ENCODE measurements at places on chromosomes 11 and 22. TPM values are rescaled to one million over a fixed set of nuclear protein-coding genes. Genes with fewer than 3 reads are reported as not detected.

Gene SEPTIN3
- 0.38 TPM for total RNA-seq

Gene MFNG
- total RNA-seq: 204 TPM

Gene FBLN1
- 0.30 TPM for total RNA-seq

Gene GRM5
- not detected for total RNA-seq

Gene OTOG
- not detected for total RNA-seq

Gene RAB38
- total RNA-seq: 21.0 TPM

Gene BCO2
- 0.41 TPM for total RNA-seq

Gene CATSPER1
- not detected for total RNA-seq

DNA sequence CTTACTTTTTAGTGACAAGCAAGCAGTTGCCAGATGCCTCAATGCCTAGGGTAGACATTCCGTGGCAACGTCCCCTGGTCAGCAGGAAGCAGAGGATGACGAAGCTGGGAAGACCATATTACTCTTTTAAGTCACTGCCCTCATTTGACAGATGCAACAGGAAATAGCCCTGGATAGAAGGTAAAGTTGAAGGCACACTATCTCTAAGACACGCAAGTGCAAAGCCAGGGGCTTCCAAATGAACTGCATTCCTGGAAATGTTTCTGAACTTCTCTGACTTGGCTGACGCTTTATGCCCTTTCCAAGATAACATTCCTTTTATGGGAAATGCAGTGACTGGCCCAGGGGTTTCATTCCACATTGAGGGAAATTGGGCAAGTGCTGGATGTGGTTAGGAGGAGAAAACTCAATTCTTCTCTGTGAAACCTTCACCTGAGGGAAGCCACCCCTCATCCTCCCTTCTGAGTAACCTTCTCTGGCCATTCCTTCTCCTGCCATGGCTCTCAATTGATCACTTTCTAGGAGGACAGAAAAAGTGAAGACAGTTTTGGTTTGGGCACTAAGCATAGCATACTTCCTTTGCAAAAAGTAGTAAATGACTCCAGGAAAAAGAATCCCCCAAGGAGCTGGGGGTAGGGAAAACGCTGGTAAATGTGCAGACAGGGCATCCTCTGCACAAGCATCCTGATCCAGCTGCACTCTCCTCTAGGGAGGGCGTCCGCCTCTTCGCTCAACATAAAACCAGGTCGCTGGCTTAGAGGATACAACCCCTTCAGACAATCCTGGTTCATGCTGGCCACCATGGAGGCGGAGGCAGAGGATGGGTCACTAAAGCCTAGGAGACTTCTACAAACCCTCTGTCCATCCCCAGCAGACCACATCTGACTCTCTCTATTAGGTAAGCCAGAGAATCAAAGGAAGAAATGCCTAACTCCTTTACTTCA lies 14.5 kb downstream of the PCSK7 start:
- no peak for DNase-seq

- DNase-seq: no peak
Observed at GRCh38 chr11:1884303-1884700, 7.4 kb downstream of the PRR33 start.

GRCh38 chr11:94002226-94002625 lies 18.9 kb upstream of the HEPHL1 start:
- DNase-seq: no peak

DNA sequence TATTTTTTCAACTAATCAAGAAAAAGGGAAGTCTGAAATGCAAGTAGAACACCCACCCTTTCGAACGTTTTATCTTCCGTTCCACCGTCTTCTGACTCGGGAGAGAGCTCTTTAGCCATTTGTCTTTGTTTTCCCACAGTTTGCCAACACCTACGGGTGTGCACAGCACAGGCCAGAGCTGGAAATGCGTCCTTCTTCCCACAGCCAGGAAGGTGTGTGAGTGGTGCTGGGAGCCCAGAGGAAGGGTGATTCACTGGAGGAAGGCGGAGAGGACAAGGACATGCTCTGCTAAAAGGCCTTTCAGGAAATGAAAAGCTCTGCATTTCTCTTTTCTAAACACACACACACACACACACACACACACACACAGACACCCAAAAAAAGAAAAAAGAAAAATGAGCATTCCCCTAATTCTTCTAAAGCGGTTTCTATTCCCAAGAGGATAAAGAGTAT lies 18.5 kb downstream of the ENDOD1 start:
- DNase-seq: no peak

DNA sequence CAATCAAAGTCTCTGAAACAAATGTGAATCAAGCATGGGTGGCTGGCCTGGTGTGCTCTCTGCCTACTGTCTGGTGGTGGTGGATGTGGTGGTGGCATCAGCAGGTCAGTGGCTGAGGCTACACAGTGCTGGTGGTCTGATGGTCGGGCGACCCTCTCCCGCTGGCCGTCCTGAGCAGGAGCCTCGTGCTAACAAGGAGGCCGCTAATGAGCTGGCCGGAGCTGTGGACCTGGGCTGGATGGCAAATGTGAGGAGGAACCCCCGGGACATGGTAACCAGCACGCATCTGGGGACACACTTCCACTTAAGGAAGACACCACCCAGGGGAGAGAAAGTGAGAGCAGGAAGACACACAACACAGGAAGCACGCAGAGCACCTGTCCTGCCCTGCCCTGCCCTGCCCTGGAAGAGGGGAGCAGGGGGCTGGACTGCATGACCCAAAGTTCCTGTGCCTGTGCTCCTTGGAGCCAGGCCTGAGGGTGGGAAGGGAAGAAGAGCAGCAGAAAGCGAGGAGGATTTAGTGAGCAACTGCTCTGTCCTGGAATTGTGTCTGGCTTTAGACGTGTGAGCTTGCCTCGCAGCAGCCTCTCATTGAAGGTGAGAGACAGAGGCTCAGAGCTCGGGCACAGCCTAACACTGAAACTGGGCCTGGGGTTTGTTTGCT lies 23.7 kb downstream of the SLC37A2 start:
- no peak for DNase-seq

- DNase-seq: no peak
Observed at GRCh38 chr11:128626913-128627665, 39.7 kb upstream of the ETS1 start.

GRCh38 chr22:49291781-49292180 lies 535.9 kb downstream of the BRD1 start:
- no peak for DNase-seq

DNA sequence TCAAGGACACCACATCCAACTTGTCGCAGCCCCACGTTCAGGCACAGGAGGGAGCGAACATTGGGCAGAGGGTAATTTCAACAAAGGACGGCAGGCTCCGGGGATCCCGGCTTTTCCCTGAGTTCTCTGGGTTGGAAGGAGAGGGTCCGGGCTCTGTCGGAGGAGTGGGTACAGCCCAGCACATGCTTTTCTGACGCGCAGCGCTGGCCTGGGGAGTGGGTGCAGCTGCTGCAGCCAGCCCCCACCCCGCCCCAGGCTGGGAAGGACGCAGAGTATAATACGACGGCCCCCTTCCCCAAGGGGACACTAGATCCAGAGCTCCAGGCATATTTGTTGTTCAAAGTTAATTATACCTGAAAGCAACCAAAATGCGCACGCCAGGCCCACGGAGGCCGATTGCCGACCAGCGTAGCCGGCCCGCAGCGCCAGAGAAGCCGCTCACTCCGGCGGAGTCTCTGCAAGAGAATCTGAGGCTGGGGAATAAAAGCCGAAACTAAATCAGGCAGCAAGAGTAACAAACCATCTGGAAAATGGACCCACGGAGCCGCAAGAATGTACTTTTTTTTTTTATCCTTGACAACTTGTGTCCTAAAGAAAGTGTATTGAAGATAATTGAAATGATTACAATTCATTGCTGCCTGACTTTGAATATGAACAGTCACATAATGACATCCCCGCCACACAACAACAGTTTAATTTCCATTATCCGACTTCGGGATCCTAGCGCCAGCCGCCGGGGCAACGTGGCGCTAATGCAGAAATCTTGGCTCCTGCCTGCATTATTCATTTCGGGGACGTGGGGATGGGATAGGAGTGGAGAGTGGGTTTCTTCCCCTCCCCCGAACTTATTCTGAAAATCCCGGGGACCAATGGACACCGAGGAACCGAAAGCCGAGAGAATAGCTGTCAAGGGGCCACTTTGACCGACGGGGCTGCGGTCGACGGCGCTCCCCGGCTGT lies 14.0 kb upstream of the PAX6 start:
- DNase-seq: no peak

GRCh38 chr11:133198438-133198837 lies 333.9 kb downstream of the OPCML start:
- DNase-seq: no peak

- no peak for DNase-seq
Observed at GRCh38 chr22:31995807-31996206, 47.3 kb upstream of the SLC5A1 start.

DNA sequence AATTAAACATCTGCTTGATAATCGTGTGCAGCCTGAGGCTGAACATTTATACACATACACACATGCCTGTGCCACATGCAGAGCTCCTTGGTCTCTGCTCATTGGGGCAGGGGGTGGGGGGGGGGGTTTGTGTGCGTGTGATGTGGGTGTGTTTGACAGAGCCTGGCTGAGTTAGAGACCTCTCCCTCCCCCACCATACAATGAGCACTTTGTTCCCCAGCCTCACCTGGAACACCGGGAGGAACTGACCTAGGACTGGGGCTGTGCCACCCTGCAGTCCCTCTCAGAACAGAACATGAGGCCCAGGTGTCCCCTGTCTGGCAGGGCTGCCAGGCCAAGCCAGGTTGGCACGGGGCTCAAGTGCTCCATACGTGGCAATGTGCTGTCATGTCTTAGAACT lies 96.6 kb downstream of the TP53I11 start:
- no peak for DNase-seq

- no peak for DNase-seq
Observed at GRCh38 chr11:74462631-74463030, 4.7 kb downstream of the KCNE3 start.

- DNase-seq: no peak
Observed at GRCh38 chr11:95412074-95412473, 181.1 kb upstream of the SESN3 start.
